ENCODE measurements at places on chromosomes 3 and 15. TPM values are rescaled to one million over a fixed set of nuclear protein-coding genes. Genes with fewer than 3 reads are reported as not detected.

DNA sequence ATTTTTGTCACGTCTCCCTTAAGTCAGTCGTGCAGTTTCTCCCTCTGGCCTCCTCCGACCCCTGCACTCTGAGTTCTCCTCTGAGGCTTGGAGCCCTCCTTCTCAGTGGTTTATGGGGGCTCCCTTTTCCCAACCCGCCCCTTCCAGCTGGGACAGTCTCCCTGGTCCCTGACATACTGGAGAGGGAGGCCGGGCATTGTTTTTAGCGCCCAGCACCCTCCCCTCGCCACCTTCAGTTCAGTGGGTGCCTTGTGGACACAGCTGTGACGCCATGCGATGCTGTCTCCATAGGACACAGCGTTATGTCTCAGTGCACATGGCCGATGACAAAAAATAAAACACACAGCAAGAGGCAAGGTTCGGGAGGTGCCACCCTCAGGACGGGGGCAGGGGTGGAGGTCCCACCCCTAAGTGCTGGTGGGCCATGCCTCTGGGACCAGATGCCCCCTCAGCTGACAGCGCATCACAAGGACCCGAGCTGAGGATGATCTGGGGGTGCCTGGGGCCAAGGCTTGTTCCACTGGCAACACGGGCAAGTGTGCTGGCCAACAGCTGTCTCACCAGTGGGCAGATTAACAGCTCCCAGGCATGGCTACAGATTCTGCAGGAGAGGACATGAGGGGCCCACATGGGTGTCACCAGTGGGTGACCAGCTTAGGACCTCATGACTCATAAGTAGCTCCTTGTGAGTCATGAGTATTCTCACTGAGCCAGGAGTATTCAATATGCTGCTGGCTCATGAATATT lies 81.6 kb downstream of the PLXNA1 start:
- DNase-seq, result no peak

CCR8 gene
- not detected for total RNA-seq

GRCh38 chr3:185042312-185043050 lies 110.4 kb downstream of the C3orf70 start:
- no peak for DNase-seq

TGM4 gene
- not detected for total RNA-seq

KCNH8 gene
- total RNA-seq, result not detected

- no peak for DNase-seq
Measured at GRCh38 chr3:124714223-124714853, 15.9 kb upstream of the UMPS start.

- no peak for DNase-seq
Measured at GRCh38 chr15:72591361-72591760, 63.1 kb upstream of the GOLGA6B start.

DNA sequence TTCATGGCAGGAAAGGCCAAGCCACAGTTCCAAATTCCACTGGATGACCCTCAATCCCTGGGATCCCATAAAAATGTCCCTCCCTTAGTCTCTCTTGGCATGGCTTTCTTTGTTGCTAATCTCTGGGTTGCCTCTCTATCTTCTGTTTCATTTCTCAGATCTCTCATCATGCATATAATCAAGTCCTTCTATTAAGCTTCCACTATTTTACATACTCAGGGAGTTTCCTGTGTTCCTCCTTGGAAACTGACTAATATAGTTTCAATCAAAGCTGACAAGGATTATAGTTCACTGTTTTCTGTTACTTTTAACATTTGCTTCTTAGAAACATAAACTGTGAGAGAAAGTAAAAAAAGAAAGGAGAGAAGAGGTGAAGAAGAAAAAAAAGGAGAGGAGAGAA lies 113.8 kb upstream of the COL8A1 start:
- no peak for DNase-seq

SLC6A1 gene
- 2.9 TPM for total RNA-seq

GRCh38 chr3:20057612-20058180 lies 17.4 kb downstream of the KAT2B start:
- no peak for DNase-seq

DNA sequence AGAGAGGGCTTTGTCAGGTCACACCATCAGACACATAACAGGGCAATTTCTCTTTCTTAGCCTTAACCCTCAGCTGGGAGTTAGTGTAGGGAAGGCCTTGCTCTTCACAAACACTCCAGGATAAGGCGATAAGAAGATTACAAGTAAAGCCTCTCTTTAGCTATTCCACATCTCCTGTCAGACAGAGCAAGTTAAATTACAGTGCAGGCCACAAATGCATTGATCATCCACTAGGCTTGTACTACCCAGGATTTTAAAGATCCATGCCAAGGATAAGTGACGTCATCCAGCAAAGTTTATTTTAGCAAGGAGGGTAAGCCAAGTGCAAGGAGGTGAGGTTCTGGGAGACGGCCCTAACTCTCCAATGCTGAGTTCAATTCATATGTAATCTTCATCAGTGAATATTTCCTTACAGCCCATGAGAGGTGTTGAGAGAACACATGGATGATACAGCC lies 890.6 kb upstream of the NR2F2 start:
- no peak for DNase-seq

DNA sequence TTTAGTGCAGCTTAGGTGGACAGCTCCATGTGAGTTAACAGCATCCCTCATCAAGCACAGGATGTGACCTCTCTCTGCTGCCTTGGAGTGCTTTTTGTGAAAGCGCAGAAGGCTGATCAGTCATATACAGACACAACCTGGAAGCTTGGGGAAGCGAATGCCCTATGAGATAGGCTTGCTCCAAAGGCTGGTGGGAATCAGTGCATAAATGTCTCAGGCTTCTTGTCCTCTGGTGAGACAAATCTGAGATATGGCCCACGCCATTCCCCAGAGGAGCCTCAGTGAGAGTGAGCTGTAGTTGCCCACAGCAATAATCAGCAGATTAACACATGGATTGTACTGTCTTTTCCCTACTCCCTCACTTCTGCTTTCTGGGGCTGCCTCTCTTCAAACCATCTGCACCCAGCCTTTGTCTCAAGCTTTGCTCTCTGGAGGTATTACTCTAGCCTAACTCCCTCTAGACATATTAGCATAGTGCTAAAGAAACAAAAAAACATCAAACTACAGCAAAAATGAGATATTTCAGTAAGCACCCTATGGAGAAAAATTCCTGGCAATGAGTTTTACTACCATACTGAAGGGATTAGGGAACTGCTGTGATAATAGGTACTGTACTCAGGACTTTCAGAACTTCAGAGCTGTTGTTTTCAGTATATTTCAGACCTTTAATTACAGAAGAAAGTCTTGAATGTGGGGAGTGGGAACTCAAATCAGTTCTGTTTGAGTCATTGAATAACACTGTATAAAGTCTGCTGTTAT lies 113.7 kb downstream of the OXSM start:
- no peak for DNase-seq

GRCh38 chr3:122088531-122088930 lies 33.4 kb downstream of the CD86 start:
- DNase-seq, result no peak

- DNase-seq, result no peak
Measured at GRCh38 chr3:168425936-168426595, 330.3 kb upstream of the GOLIM4 start.

Measured in uterus (tissue), 4 donors.